ENCODE measurements at places on chromosomes 12 and 14.

GRCh38 chr12:10957741-10958140 is 18.7 kb upstream of the TAS2R14 start:
- no peak for DNase-seq

DNA sequence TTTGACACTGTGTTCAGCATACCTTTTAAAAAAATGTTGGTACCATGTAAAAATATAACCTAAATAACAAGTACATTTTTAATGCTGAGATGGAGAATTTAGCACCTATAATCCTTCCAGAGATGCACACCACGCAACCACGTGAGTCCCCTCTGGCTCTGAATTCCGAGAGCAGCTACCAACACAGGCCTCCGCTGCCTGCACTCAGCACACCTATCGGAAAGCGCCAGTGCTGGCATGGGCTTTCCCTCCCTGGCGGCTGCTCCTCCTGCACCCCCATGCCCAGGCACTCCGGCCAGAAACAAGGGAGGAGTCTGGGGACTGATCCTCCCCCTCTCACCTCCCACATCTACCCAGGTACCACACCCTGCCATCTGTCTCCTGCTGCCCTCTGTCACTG is 47.0 kb downstream of the ITPK1 start:
- no peak for DNase-seq

DNA sequence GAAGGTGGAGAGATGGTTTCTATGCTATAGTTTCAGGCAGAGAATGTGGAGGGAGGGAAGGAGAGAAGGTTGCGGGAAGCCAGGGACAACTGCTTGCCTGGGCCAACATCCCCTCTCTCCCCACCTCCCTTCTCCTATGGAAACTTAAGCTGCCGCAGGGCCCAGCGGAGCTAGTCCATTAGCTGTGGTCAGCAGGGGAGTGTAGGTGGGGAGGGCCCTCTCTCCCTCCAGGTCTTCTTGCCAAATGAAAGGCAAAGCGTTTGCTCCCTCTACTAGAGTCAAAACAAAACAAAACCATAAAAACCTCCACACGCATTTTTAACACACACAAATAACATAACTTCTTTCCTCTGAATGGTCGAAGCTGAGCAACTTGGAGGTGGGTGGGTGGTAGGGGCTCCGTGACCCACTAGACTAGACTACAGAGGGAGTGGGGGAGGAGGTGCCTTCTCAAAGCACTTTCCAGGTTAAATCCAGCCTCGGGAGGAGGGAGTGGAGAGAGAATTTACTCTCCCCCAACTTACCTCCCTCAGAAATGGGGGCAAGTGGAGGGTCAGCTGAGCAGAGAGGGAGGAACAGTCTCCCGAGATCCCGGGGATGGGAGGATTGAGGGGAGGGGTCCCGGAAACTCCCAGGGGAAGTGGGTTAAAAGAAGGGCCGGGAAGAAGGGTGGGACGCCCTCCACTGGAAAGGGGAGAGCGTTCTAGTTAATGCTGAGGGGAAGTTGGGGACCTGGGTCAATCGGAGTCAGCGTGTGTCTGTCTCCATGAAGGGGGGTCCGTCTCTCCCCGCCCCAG is 4.6 kb upstream of the CACNB3 start:
- DNase-seq: no peak

DNA sequence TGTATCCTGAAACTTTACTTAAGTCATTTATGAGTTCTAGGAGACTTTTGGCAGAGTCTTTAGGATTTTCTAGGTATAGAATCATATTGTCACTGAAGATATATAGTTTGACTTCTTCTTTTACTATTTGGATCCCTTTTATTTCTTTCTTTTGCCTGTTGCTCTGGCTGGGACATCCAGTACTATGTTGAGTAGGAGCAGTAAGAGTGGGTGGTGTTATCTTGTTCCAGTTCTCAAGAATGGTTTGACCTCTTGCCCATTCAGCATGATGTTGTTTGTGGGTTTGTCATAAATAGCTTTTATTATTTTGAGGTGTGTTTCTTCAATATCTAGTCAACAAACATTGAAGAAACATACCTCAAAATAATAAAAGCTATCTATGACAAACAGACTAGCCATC is 35.0 kb downstream of the LIN7A start:
- no peak for DNase-seq

DNA sequence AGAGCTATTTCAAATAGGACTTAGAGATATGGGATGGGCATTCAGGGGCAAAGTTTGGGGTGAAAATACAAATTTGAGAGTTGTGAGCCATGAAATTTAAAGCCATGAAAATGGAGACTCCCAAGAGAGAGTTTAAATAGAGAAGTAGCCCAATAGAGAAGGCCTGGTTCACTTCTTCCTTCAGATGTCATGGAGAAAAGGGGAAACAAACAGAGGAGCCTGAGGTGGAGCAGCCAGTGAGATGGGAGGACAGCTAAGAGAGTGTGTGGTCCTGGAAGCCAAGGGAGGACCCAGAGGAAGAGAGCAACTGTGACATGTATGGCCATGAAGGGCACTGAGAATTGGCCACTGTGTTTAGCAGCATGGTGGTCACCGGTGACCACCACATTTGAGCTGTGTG is 12.3 kb upstream of the DYNLL1 start:
- no peak for DNase-seq

DNA sequence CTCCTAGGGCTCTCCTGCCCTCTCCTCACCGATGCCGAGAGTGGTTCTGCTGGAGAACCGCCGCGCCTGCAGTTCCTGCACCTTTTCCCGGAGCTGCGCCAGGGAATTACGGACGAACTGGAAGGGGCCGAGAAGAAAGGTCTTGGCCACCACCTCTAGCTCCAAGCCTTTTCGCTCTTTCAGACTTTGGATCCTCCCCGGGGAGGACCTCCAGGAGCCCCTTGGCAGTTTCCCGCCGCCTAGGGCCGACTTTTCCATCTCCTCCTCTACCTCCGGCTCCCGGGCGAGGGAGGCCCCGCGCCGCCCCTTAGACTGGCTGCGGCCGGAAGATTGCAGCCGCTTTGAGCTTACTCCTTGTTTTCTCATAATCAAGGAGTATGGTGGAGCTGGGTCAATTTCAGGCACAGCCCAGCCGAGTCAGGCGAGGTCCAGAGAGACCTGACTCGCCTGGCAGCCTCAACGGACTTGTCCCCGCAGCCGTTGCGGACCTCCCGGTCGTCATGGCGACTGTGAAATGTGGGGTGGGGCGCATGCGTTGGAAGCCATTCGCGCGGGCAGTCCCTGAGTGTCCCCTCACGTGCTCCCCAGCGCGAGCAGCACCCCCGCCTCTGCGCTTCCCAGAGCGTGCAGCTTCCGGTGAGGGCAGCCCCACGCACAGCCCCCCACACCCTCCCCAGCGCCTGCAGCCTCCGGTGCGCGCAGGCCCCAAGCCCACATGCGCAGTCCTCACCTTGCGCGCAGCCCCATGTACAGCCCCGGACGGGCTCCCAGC is at the start of gene DPY19L2:
Gene DPY19L2 (minus strand): TSS at position 466 of the 772 bp plus-strand sequence. CDS start 100 bp downstream, at position 366.
- peak; percentile 75 for DNase-seq

DNA sequence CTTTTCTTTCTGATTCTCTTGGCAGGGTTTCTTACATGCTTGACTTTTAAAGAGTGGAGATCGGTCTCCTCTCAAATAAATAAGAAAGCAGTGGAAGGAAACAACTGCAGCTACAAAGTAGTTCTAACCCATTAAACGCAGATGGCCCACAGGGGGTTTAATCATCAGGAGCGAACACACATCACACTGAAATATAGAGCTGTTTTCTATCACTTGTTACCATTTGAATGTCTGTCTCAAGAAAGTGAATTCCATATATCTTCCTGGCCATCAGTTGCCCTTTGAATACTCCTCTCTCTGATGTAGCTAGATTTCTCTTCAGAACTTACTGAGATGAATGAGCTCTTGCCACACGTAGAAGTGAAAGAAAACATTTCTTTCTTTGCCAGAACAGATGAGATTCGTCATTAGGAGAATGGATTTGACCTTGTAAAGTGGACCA is 29.1 kb downstream of the ALX1 start:
- no peak for DNase-seq

- no peak for DNase-seq
These were observed 891.1 kb downstream of the TMEM121 start for GRCh38 chr14:106417224-106418049.

DNA sequence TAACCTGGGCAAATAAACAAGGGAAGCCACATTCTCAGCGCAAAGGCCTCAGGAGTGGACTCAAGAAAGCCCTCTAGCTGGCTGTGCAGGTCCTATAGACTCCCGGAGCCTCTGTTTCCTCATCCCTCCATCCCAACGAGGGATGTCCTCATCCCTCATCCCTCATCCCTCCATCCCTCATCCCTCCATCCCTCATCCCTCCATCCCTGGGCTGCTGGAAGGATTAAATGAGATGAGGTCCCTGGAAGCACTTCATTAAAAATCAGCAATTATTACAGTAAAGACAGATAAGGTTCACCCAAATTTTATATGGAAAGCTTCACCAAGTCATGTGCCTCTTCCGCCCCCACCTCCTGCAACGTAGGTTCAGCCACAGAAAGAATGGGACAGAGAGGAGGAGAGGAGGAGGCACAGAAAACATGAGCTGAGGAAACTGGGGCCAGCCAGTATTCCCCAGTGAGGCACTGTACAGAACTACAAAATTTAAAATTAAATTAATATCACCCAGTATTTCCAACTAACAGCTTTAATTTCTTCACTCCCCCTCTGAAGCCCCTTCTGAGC is 4.8 kb downstream of the ITPK1 start:
- DNase-seq: no peak

DNA sequence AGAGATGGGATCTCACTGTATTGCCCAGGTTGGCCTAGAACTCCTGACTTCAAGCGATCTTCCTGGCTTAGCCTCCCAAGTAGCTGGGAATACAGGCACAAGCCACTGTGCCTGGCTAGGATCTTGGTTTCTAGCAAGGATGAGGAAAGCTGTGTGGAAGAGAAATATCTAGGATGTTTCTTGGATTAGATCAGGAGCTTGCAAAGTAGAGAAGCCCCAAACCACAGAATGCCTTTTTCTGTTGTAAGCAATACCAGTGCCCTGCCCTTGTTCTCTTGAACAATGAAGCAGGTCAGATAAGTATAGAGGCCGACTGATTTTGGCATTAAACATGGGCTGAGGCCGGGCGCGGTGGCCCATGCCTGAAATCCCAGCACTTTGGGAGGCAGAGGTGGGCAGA is 44.3 kb upstream of the STRN3 start:
- DNase-seq: no peak

DNA sequence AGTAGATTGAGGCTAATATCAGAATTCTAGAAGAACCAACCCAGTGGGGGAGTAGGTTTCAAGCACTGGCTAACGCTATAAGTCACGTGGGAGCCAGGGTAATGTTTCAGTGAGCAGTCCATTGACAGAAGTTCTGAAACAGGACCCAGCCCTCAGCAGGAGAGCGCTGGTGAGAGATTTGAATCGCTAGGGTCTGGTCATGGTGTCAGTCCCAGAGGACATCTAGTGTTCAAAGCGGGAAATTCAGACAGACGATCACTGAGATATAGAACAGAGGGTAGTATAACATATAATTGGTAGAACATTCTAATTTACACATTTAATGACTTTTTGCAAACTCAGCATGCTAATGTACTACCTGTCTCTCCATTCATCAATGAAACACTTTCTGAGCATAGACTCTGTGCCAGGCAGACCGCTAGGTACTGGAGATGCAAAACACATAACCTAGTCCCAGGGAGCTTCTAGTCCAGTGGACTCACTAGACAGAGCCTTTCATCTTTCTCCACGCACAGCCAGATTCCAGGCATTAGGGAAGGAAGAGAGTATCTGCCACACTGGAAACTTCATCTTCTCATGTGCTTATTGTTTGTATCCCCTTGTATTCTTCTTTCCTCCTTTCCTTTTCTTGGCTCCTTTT is 35.4 kb upstream of the RNASE3 start:
- no peak for DNase-seq

GRCh38 chr12:58959639-58960300 is 39.5 kb upstream of the LRIG3 start:
- DNase-seq: no peak

DNA sequence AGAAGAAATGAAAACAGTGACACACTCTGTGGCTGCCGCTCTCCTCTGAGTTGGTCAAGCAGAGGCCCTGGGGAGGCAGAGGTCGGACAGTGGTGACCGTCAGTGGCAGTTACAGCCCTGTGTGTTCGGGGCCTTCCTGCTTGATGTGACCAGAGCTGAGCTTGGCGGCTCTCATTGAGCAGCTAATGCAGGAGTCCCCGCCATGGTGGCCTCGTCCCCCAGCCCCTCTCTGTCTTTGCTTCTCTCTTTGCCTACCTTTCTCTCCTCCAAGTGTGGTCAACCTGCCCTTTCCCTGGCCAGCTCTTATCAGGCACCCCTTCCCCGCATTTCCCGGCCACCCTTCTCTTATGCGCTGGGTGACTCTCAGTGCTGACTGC is 362.8 kb downstream of the CACNA1C start:
- no peak for DNase-seq

DNA sequence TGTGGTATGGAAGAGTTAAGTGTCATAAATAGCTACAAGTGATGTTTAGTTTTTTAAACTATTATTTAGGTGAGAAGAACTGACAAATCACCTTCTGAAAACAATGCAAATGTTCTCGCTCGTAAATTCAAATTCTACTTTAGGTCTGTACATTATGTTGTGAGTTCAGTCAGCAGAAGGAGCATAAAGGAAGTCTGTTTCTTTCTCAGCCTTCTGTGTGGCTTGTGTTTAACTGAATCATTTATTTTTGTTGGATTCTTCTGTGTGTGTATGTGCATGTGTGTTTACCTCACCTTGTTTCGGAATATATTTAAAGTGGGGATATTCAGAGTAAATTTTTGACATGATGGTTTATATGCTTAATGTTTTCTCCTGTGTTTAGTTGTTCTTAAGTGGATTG is 285.9 kb downstream of the TMTC2 start:
- no peak for DNase-seq

GRCh38 chr12:30603129-30603528 is 92.5 kb downstream of the IPO8 start:
- no peak for DNase-seq

- DNase-seq: no peak
These were observed 726.2 kb downstream of the SLC6A15 start for GRCh38 chr12:84186433-84186832.

DNA sequence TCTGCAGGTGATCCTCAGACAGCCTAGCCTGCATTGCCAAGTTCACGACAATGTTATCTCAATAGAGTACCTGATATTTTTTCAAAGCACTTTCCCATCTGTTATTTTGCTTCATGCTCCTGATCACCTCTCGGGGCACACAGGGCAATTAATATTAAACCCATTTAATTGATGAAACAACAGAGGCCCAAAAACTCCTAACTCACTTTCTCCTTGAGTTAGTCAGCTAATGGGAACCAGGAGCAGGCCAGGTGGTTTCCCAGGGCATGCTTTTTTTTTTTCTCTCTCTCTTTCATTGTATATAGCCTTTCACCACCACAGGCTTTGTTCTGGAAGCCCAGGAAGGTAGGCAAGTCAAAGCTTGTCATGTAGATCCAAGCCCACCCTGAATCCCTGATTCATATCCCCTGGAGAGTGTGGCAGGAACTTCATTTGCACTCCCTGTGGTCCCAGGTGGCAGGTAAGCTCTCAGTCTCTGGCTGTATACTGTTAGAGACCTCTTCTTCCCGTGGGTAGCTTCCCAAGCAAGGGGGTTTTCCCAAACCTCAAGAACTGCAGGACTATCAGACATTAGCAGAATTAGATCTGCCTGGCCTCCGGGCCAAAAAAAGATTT is 41.6 kb upstream of the MAP1LC3B2 start:
- no peak for DNase-seq

GRCh38 chr12:14994610-14995009 is 21.8 kb downstream of the PDE6H start:
- DNase-seq: no peak

GRCh38 chr14:94367347-94368242 is 20.8 kb downstream of the SERPINA1 start:
- DNase-seq: no peak

- no peak for DNase-seq
These were observed 55.5 kb downstream of the ZNF664 start for GRCh38 chr12:124028555-124028925.
